Caco-2 (cell line): ENCODE measurements at places on chromosomes 12 and 14. TPM values are rescaled to one million over a fixed set of nuclear protein-coding genes. Genes with fewer than 3 reads are reported as not detected.

DNA sequence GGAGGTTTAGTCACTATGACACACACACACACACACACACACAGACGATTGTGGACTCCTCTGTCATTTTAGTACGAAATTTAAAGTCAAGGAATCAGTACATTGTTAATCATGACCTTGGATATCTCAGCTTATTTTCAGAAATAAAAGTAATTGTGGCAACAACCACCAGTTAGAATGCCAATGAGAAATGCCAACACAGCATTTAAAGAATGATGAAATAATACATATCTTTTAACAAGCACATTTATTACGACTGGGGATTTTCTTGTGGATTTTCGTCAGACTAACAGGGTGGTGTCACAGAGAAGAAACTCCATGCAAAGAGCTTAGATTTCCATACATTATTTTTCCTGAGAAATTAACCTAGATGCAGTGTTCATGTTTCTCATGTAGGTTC lies 1289.4 kb downstream of the AACS start:
- no peaks in the 10 kb centered on the region for H3K36me3 ChIP-seq
- DNase-seq = no peak
- H3K27ac ChIP-seq = no peak overlapping the region
- no peak overlapping the region for H3K4me3 ChIP-seq

GRCh38 chr14:24366721-24367513 lies 1.1 kb upstream of the NFATC4 start:
- DNase-seq = peak; percentile 96
- H3K36me3 ChIP-seq = no peaks in the 10 kb centered on the region
- H3K27ac ChIP-seq = peak overlapping the region; percentile 71

DNA sequence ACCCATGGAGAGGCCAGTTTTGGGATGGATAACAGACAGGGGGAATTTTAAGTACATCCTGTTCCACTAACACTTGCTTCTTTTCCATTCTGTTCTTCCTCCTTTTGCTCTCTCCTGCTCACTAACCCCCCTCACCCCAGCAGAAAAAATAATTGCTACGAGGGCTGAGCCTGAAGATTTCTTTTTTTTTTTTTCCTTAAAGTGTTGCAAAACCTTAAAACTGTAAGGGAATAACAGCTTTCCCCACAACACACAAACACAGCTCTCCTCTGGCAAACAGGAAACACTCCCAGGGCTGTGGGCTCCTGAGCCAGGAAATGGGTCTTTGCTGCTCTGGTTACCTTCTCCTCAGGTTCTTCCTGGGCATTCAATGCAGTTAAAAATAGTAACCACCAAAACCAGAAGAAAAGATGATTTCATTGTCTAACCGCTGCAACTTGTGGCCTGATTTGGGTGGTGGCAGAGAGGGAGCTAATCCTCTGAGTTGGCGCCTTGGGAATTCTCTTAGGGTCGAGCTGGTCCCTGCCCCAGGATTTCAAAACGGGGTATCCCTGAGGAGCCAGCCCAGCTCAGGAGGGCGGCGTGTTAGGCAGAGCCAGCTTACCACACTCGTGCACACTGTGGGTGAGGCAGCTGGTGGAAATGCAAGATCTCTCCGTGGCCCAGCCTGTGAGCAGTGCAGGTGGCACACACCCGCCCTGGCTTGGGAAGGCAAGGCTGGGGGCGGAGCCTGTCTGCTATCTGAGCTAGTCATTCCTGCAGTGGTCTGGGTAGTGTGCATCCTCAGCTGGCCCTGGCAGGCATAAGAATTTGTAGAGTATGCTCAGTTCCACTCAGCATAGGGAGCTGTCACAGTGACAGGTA lies 17.1 kb upstream of the EMP1 start:
- H3K27ac ChIP-seq = no peak overlapping the region
- no peaks in the 10 kb centered on the region for H3K27me3 ChIP-seq
- DNase-seq = no peak
- H3K4me1 ChIP-seq = no peaks in the 10 kb centered on the region
- no peak overlapping the region for H3K4me3 ChIP-seq

DNA sequence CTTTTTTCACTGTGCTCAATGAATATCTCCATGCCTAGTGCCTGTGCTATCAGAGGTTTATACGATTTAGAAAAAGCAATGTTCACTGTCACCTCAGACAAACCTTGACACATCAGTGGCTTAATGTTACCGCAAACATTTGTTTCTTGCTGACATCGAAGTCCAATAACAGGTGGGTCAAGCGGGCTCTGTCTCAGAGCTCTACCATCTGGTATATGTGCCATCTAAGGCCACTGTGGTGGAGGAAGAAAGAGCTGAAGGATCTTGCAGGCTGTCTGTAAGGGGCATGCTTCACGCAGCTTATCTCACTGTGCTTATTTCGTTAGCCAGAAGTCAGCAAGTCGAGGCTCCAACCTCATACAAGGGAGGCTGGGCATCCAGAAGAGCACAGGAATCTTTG lies 189.5 kb upstream of the NTF3 start:
- peaks cover 49% of the 10 kb centered on the region for H3K4me1 ChIP-seq
- DNase-seq = no peak
- no peaks in the 10 kb centered on the region for H3K36me3 ChIP-seq
- H3K4me3 ChIP-seq = no peak overlapping the region
- H3K27ac ChIP-seq = peak overlapping the region; percentile 66
- H3K27me3 ChIP-seq = no peaks in the 10 kb centered on the region

- H3K27me3 ChIP-seq = no peaks in the 10 kb centered on the region; the same call in 1 of the 2 replicates
- peak; percentile 67 for DNase-seq
- no peak overlapping the region for H3K27ac ChIP-seq
- no peak overlapping the region for H3K4me3 ChIP-seq
- no peaks in the 10 kb centered on the region for H3K36me3 ChIP-seq
These were observed 102.7 kb upstream of the TBX5 start for GRCh38 chr12:114508529-114509129.

GRCh38 chr14:98498019-98498885 lies 773.7 kb downstream of the BCL11B start:
- H3K27ac ChIP-seq = no peak overlapping the region
- H3K36me3 ChIP-seq = no peaks in the 10 kb centered on the region
- H3K4me1 ChIP-seq = no peaks in the 10 kb centered on the region
- H3K4me3 ChIP-seq = no peak overlapping the region
- H3K27me3 ChIP-seq = no peaks in the 10 kb centered on the region

GRCh38 chr14:102013669-102014200 lies 49.4 kb downstream of the DYNC1H1 start:
- no peaks in the 10 kb centered on the region for H3K27me3 ChIP-seq
- peaks cover 4% of the 10 kb centered on the region for H3K36me3 ChIP-seq
- no peak overlapping the region for H3K27ac ChIP-seq
- no peak overlapping the region for H3K4me3 ChIP-seq
- H3K4me1 ChIP-seq = no peaks in the 10 kb centered on the region
- DNase-seq = no peak

DNA sequence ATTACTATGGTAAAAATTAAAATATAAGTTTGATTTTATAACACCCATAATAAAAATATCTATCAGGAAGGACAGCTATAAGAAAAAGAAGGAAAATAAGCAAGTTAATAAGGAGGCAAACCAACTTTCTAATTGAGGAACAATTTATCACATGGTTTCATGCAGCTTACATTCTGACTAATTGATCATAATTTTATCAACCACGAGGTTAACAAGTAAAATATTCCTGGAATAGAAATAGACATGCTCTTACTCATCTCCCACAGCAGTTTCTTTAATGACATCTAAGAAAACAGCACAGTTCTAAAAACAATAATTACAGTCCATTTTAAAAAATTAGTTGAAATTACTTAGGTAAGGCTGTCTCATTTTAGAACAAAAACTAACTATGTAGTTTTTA lies 130.8 kb upstream of the KRR1 start:
- DNase-seq = no peak
- H3K27me3 ChIP-seq = no peaks in the 10 kb centered on the region
- H3K4me1 ChIP-seq = 0 out of 2 replicates have a peak, but pooled peaks cover 9% of the 10 kb centered on the region
- H3K27ac ChIP-seq = no peak overlapping the region
- no peak overlapping the region for H3K4me3 ChIP-seq

DNA sequence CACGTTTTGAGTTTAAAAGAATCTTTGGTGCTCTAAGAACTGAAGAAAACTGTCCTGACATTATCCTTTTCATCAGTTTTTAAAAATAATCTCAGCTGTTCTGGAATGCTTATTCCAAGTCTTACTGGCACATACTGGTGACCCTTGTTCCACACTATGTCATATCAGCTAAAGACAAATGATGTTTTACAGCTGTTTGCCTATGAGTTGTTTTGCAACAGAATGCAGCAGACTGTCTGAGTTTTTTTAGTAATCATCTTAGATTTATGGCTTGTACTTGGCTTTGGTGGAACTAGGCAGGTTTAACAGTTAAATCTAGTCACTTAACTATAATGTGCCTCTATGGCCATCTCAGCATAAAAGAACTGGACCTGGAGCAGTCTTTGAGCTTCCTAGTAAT lies 91.6 kb upstream of the GRIN2B start:
- H3K4me3 ChIP-seq = no peak overlapping the region
- no peaks in the 10 kb centered on the region for H3K36me3 ChIP-seq
- no peaks in the 10 kb centered on the region for H3K27me3 ChIP-seq
- peaks cover 9% of the 10 kb centered on the region for H3K4me1 ChIP-seq
- H3K27ac ChIP-seq = no peak overlapping the region
- peak; percentile 29 for DNase-seq

- H3K27me3 ChIP-seq = no peaks in the 10 kb centered on the region
- no peak for DNase-seq
- peak overlapping the region; percentile 92 for H3K4me3 ChIP-seq
- H3K36me3 ChIP-seq = no peaks in the 10 kb centered on the region
These were observed 1.1 kb downstream of the HDAC7 start for GRCh38 chr12:47818467-47819137.

- H3K4me3 ChIP-seq = no peak overlapping the region
- no peak for DNase-seq
- H3K36me3 ChIP-seq = no peaks in the 10 kb centered on the region
- peaks cover 15% of the 10 kb centered on the region for H3K4me1 ChIP-seq
These were observed 184.6 kb upstream of the EGLN3 start for GRCh38 chr14:34135492-34135891.

DNA sequence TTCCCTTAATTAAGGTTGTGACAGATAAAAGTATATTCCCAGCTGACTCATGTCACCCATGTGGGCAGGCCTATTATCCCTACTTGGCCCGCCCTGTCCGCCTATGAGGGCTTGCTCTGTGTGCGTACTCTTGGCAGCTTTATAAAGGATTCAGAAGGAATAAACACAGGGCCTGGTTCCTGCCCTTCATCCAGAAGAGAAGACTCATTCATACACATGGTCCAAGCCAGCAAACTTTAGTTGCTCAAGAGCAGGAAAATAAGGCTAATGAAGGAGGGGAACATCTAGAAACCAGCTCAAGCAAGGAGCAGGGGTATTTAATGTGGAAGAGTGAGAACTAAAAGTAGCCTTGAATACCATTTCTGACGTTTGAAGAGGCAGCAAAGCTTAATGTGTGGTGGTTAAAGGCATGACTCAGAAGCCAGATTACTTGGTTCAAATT lies 141.9 kb downstream of the CRADD start:
- no peaks in the 10 kb centered on the region for H3K27me3 ChIP-seq
- no peak for DNase-seq
- H3K4me1 ChIP-seq = 0 out of 2 replicates have a peak, but pooled peaks cover 3% of the 10 kb centered on the region

DNA sequence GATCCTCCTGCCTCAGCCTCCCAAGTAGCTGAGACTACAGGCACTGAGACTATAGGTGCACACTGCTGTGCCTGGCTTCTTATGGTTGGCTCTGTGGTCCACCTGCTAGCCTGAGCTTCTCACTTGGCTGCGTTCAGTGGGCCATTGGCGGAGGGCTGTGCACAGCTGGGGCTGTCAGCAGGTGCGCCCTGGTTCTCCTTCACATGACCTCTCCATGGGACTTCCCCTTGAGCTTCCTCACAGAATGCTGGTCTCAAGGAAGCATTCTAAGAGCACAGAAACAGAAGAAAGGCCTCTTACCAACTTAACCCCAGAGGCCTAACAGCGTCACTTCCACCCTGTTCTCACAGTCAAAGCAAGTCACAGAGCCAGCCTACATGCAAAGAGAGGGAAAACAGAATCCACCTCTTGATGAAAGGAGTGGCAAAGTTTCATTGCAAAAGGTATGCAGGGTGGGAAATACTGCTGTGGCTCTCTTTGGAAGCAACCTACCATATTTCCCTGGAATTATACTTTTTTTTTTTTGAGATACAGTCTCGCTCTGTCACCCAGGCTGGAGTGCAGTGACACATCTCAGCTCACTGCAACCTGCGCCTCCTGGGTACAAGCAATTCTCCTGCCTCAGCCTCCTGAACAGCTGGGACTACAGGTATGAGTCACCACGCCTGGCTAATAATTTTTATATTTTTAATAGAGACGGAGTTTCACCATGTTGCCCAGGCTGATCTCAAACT lies 9.3 kb downstream of the RILPL2 start:
- H3K36me3 ChIP-seq = no peaks in the 10 kb centered on the region
- H3K4me1 ChIP-seq = no peaks in the 10 kb centered on the region
- no peak for DNase-seq
- H3K27ac ChIP-seq = no peak overlapping the region

DNA sequence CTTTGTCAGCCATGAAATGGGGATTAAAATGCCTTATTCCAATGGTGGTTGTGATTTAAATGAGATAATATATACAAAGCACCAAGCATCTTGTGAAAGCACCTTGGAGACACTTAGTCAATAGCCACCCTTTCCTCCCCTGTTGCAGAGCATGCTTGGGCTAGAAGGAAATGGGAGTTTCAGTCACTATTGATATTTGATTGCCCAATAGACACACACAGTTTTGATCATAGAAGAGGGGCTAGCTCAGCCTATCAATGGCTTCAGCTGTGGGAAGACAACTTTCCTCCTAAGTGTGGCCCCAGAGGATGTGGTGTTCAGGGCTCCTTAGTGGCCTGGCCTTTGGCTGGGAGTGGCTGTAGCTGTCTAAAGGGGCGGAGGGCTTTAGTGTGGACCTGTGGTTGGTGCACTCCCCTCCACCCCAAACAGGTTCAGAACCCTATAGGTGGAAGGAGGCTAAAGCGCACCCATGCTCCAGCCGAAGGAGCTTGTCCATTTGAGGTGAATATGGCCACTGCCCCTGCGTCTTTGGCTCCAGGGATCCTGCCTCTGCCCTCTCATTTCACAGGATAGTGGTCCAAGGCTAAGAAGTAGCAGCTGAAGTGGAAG lies 132.3 kb downstream of the TMEM30B start:
- no peak overlapping the region for H3K27ac ChIP-seq
- no peaks in the 10 kb centered on the region for H3K36me3 ChIP-seq
- no peaks in the 10 kb centered on the region for H3K4me1 ChIP-seq
- no peak for DNase-seq
- no peaks in the 10 kb centered on the region for H3K27me3 ChIP-seq

DNA sequence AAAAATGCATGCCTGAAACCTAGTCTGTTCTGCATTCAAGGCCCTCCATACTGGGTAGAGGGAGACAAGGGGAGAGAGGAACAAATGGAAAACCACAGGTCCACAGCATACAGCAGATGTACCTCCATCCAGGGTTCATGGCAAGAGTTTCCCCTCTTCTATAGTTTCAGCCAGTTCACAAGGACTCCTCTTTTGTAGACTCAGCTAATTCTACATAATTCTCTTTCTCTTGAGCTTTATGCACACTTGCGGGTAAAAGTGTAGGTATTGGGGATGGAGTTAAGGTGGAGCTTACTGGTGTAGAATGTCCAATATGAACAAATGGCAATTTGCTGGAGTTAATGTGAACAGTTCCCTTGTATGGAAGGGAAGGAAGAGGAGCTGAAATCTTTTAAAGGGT lies 23.4 kb downstream of the G2E3 start:
- H3K27ac ChIP-seq = no peak overlapping the region
- H3K36me3 ChIP-seq = no peaks in the 10 kb centered on the region
- DNase-seq = no peak
- H3K27me3 ChIP-seq = no peaks in the 10 kb centered on the region
- H3K4me1 ChIP-seq = no peaks in the 10 kb centered on the region; the same call in 1 of the 2 replicates

Gene TAS2R14
- 2.7 and 3.1 TPM in 2 replicates for total RNA-seq

Gene KIF5A
- 0.05 TPM in 1 of 2 replicates, not detected in the other for total RNA-seq

Gene MYBPC1
- total RNA-seq = 0.19 TPM in 1 of 2 replicates, not detected in the other
